Stimulated activated CD8-positive, alpha-beta memory T cell treated with anti-CD3 and anti-CD28 coated beads, Interleukin-15, amount 100 ng/mL, for 24 hours (primary cell): ENCODE measurements at places on chromosomes 4 and X.

- DNase-seq = no peak
Measured at GRCh38 chrX:115650916-115651315, 89.9 kb downstream of the PLS3 start.

DNA sequence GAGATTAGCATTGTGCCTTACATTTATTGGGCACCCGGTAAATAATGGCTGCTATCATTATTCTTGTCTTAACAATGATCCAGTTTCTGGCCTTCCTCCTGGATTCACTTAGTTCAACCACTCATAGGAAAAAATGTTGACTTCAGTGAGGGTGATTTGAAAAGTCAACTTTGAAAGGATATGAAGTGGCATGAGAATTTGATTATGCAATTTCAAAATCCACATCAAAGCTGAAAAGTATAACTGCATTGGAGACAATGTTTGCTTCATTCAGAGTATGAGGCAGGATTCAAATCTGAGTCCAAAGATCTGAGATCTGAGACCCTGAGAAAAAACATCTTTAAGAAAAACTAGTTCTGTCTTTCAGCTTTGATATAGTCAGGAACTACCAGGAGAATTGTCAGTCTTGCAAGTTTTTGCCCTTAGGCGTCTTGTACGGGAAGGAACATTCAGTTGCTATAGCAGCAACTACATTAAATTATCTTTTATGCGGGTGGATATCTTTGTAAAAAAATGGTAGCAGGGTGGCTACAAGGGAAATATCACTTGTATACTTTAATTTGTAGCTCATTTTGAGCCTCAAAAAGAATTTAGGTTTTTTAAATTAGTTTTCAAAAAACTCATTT lies 587.5 kb upstream of the LCORL start:
- no peak for DNase-seq

GRCh38 chr4:3135155-3136011 lies 60.9 kb downstream of the HTT start:
- no peak for DNase-seq

DNA sequence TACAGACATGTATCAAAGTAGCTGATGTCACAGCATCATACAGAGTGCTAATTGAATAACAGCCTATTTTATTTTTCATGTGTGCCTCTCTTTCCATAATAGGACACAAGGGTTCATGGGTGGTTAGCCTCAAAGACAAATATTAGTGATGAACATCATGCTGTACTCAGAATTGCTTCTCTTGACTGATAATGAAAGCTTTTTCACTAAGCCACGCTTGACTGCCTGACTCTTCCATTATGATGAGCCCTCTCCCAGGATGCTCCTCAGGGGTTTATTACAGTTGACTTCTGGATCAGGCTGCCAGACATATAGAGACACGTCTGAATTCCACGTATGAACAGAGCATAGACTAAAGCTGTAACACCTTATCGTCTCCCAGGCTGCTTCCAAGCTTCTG lies 2757.5 kb downstream of the PCDH7 start:
- DNase-seq = no peak

GRCh38 chrX:97539970-97540519 lies 656.3 kb downstream of the RPA4 start:
- no peak for DNase-seq

- no peak for DNase-seq
Measured at GRCh38 chr4:17718471-17718870, 63.0 kb downstream of the FAM184B start.

DNA sequence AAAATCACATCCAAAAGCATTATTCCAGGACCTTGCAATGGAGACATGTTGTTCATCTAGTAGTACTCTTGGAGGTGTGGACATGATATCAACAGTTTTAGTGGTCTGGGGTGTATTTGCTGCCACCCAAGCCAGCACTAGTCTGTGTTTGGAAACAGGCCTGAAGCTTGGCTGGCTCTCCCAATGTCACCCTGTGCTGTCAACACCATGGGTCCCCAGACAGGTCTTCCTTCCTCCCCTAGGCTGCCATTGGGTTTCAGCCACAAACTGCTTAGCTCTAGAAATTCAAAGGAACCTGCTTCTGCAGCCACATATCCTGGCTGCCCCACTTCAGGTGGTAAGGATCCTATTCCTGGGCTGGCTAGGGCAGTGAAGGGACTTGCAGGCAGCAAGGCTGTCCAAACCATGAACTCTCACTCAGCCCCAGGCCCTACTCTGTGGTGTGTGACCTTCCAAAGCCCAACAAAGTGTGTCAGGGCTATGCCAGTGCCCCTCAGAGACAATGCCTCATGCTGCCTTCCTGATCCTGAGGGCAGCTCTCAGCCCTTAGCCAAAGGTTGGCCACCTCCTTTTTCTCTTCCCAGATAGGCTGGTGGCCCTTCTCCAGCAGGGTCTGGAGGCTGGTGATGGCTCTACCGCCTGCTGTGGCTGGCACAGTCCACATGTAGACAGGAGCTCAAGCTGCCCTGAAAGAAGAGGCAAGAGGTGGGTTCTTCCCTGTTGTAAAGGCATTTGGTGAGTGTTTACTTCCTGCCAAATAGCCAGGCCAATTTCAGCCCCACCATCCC lies 18.3 kb downstream of the AMER1 start:
- DNase-seq = no peak
